ENCODE measurements at places on chromosomes 1 and 21.

DNA sequence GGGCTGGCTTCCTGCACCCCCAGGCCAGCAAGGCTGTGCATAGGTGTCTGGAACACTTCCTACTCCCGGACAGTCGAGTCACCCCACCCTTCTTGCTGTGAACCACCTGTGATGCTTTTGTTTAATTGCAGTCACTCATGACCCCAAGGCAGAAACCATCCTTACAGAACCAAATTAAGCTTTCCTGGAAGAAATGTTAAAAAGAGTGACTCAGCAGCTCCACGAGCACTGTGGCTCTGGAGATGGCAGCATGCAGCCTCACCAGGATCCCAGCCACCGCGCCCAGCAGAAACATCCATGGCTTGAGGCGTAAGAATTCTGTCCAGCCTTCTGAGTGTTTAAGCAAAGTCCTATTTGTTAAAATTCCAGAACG, 28.8 kb downstream of the SNAP47 start:
- no peak overlapping the region for H3K4me3 ChIP-seq
- no peak overlapping the region for H3K27ac ChIP-seq
- peaks cover 21% of the 10 kb centered on the region for H3K36me3 ChIP-seq

- H3K27ac ChIP-seq = no peak overlapping the region
- H3K4me1 ChIP-seq = no peaks in the 10 kb centered on the region
- H3K36me3 ChIP-seq = no peaks in the 10 kb centered on the region
These were observed 244.9 kb downstream of the ZNF648 start for GRCh38 chr1:181816608-181817007.

GRCh38 chr1:198560161-198560560, 19.7 kb upstream of the ATP6V1G3 start:
- no peaks in the 10 kb centered on the region for H3K27me3 ChIP-seq
- H3K4me3 ChIP-seq = no peak overlapping the region
- no peak for DNase-seq
- no peaks in the 10 kb centered on the region for H3K4me1 ChIP-seq

GRCh38 chr1:207981976-207982375, 71.1 kb upstream of the CD34 start:
- no peaks in the 10 kb centered on the region for H3K36me3 ChIP-seq
- no peak overlapping the region for H3K27ac ChIP-seq
- H3K27me3 ChIP-seq = no peaks in the 10 kb centered on the region
- no peaks in the 10 kb centered on the region for H3K4me1 ChIP-seq
- DNase-seq = no peak
- no peak overlapping the region for H3K4me3 ChIP-seq

DNA sequence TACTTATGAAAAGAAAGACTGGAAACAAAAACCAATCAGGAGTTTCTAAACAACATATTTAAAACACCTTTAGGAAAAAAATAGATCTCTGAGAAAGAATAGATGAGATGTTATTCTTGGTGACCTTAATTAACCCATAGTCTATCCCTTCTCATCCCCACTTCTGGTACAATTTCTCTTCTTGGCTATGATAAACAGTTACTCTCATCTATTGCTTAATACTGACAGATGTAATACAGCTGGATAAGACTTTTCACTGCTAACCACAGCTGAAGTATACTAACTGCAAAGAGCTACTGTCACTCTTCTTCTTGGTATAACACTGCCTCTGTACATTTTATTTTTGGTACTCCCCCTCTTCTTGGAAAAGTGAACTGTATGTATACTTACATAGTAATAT, 15.2 kb downstream of the EXTL2 start:
- H3K27ac ChIP-seq = no peak overlapping the region
- no peak overlapping the region for H3K4me3 ChIP-seq
- H3K27me3 ChIP-seq = no peaks in the 10 kb centered on the region
- H3K36me3 ChIP-seq = no peaks in the 10 kb centered on the region

- no peak overlapping the region for H3K27ac ChIP-seq
- DNase-seq = no peak
- H3K27me3 ChIP-seq = no peaks in the 10 kb centered on the region
These were observed 233.9 kb upstream of the CAMK1G start for GRCh38 chr1:209349363-209350308.

GRCh38 chr1:90926971-90927370, 94.9 kb downstream of the ZNF644 start:
- peaks cover 37% of the 10 kb centered on the region for H3K4me1 ChIP-seq
- H3K27ac ChIP-seq = no peak overlapping the region
- no peaks in the 10 kb centered on the region for H3K27me3 ChIP-seq

GRCh38 chr1:29176576-29176975, 5.1 kb downstream of the SRSF4 start:
- H3K4me3 ChIP-seq = no peak overlapping the region
- no peaks in the 10 kb centered on the region for H3K36me3 ChIP-seq
- DNase-seq = no peak
- no peaks in the 10 kb centered on the region for H3K27me3 ChIP-seq
- H3K27ac ChIP-seq = peak overlapping the region; percentile 54
- peaks cover 63% of the 10 kb centered on the region for H3K4me1 ChIP-seq

DNA sequence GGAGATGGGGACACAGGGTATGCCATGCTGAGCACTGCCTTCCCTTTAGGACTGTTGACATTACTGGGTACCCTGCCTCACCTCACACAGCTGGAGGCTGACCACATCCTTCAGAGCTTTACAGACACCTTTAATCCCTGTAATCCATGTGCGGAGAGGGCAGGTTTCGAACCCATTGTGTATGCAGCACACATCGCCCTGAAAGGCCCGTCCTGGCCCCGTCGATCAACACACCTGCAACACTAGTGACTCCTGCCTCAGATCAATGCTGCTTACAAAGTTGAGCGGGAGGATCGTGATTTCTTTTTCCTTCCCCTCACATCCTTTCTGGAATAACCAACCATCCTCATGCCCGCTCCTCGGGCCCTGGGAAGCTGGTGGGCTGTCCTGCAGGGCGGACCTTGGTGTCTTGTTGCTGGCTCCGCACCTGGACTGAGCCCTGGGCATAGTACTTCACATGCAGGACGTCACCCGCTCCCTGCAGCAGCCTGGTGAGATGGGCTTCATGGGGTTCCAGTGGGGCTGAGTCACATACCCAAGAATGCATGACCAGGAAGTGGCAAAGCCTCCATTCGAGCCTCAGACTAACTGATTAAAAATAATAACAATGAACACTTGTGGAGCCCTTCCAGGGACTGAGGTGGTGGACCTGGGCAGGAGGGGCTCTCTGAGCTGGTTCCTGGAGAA, 403.6 kb downstream of the PTPRU start:
- no peak for DNase-seq
- no peaks in the 10 kb centered on the region for H3K27me3 ChIP-seq
- H3K36me3 ChIP-seq = no peaks in the 10 kb centered on the region
- H3K4me1 ChIP-seq = no peaks in the 10 kb centered on the region
- no peak overlapping the region for H3K27ac ChIP-seq
- H3K4me3 ChIP-seq = no peak overlapping the region

- H3K27ac ChIP-seq = no peak overlapping the region
- no peaks in the 10 kb centered on the region for H3K36me3 ChIP-seq
- no peak for DNase-seq
- H3K4me3 ChIP-seq = no peak overlapping the region
These were observed 19.5 kb downstream of the USP25 start for GRCh38 chr21:15749082-15749860.

DNA sequence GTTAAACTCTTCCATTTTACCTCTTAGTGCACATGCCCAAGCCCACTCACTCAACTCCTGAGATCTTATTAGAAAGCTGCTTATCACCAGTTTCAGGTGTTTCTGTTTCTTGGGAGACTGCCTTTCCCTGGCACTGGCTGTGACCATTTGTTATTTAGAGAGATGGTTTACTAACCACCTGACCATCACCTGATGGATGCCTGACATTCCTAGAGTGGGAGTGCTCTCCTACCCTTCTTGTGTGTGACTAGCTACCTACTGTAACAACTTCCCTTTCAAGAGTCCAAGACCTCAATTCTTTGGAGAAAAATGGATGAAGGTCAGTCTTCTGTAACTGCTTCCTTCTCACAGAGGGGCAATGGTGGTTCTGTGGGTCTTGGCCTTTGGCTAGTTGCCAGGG, 755.2 kb upstream of the ADAMTS5 start:
- no peak for DNase-seq
- no peak overlapping the region for H3K4me3 ChIP-seq
- no peaks in the 10 kb centered on the region for H3K36me3 ChIP-seq
- no peaks in the 10 kb centered on the region for H3K27me3 ChIP-seq
- no peak overlapping the region for H3K27ac ChIP-seq

- H3K4me3 ChIP-seq = no peak overlapping the region
- no peaks in the 10 kb centered on the region for H3K27me3 ChIP-seq
- DNase-seq = no peak
These were observed 230.3 kb downstream of the CENPF start for GRCh38 chr1:214833178-214833756.

- H3K4me3 ChIP-seq = no peak overlapping the region
- peak overlapping the region; percentile 47 for H3K27ac ChIP-seq
- peaks cover 61% of the 10 kb centered on the region for H3K4me1 ChIP-seq
These were observed 21.4 kb downstream of the CNST start for GRCh38 chr1:246587606-246588005.

DNA sequence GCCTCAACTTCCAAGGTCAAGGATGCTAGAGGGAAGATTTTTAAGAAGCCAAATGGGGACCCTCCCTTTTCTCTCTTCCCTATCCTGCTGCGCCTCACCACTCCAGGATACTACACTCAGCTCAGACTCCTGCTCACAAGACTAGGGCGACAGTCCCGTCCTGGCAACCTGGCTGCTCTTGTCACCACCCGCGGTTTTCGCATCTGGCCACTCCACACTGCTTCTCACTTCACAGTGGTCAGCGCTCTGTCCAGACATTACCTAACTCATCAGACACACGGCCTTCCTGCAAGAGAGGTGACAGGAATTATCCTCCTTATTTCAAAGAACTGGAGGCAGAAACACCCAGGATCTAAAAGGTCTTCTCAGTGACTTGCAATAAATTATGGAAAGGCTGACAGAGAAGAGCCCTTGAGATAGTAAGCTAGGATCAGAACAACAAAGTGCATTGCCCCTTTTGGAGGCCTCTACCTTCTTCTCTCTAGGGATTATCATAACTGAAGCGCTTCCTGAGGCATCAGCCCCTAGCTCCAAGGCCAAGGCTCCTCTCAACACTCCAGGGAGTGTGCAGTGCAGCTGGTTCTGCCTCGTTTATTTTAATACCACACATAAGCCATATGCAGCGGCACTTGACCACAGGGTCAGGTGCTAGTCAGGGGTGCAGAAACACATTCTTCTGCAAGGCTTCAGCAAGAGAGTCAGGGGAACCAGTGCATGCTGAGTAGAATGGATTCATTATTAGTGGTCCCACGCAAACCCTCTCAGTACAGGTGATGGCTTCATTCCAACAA, 41.9 kb downstream of the ASTN1 start:
- no peak for DNase-seq
- H3K36me3 ChIP-seq = no peaks in the 10 kb centered on the region
- no peak overlapping the region for H3K4me3 ChIP-seq
- no peak overlapping the region for H3K27ac ChIP-seq

All from gastrocnemius medialis (tissue), 4 donors.